ENCODE measurements at places on chromosomes 5 and 9. TPM values are rescaled to one million over a fixed set of nuclear protein-coding genes. Genes with fewer than 3 reads are reported as not detected.

DNA sequence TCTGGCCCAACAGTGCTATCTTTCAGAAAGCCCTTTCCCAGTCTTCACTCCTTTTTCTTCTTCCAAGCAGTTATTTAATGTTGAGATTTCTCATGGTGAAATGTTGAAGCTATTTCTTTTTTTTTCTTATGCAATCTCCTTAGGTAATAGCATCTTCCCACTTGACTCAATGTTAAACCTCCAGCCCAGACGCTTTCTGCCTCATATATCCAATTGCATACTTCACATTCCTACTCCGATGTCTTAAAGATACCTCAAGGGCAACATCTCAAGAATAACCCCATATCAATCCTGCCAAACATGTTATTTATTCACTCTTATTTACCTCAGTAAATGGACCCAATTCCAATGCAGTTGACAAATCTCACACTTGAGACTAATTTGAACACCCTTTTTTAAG, 187.3 kb downstream of the CDH12 start:
- no peaks in the 10 kb centered on the region for H3K4me1 ChIP-seq
- H3K36me3 ChIP-seq = no peaks in the 10 kb centered on the region
- DNase-seq = no peak
- no peak overlapping the region for H3K27ac ChIP-seq
- no peaks in the 10 kb centered on the region for H3K27me3 ChIP-seq
- H3K4me3 ChIP-seq = no peak overlapping the region

DNA sequence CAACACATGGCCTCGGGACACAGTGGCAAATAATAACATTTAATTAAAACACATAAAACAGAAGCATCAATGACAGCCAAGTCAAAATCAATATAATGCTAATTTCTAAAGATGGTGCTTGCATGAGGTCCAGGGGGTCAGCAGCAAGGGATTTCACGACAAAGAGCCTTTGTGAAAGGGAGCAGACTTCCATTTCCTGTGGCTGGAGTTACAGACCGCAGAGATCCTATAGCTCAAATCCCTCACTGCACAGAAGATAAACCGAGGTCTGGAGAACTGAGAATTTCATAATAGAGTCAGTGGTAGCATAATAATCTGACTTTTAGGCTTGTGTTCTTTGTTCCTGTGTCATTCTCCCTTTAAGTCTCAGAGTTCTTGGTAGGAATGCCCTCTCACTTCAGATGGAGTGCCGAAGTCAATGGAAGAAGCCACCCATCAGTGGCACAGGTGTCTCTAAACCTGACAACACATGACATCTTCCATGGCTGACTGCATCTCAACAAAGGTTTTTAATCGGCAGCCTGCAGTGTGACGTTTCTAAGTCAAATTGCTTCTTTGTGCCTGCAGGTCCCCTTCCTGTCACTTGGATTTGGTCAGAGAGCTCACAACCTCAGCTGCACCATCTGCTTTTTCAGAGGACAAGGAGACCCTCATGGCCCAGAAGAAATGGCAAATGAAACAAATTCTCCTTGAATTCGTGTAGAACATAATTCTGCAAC, 67.4 kb downstream of the CARTPT start:
- peaks cover 7% of the 10 kb centered on the region for H3K4me1 ChIP-seq
- H3K4me3 ChIP-seq = no peak overlapping the region
- no peak for DNase-seq
- H3K27me3 ChIP-seq = no peaks in the 10 kb centered on the region
- H3K27ac ChIP-seq = no peak overlapping the region
- H3K36me3 ChIP-seq = no peaks in the 10 kb centered on the region

Gene CCNO
- total RNA-seq = 0.04 TPM

DNA sequence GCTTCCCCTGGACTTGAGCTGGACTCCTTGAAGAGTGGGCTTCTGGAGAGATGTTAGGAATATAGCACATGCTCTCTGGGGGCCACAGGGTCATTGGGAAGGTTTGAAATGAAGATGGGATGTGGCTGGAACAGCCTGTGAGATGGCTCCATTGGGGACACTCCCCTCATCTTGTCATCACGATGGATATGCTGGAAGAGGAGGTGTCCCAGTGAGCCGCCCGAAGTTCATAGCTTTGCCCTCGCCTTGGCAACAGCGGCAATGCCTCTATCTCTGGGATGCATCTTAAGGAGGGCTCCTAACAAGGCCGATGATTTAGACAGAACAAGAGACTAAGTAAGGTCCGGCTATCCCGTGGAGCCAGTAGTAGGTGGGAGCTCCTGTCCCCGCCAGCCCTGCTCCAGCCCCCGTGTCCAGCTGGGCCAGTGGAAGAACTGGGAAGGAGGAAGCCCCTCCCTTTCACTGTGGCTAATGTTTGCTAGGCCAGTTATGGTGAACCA, 23.9 kb downstream of the AMBP start:
- H3K36me3 ChIP-seq = peaks cover 45% of the 10 kb centered on the region
- no peak overlapping the region for H3K27ac ChIP-seq
- no peaks in the 10 kb centered on the region for H3K27me3 ChIP-seq

Gene IFNA8
- not detected for total RNA-seq

Gene MARCHF6
- total RNA-seq = 75.4 TPM
